ENCODE measurements at places on chromosomes 4 and X. TPM values are rescaled to one million over a fixed set of nuclear protein-coding genes. Genes with fewer than 3 reads are reported as not detected.

DNA sequence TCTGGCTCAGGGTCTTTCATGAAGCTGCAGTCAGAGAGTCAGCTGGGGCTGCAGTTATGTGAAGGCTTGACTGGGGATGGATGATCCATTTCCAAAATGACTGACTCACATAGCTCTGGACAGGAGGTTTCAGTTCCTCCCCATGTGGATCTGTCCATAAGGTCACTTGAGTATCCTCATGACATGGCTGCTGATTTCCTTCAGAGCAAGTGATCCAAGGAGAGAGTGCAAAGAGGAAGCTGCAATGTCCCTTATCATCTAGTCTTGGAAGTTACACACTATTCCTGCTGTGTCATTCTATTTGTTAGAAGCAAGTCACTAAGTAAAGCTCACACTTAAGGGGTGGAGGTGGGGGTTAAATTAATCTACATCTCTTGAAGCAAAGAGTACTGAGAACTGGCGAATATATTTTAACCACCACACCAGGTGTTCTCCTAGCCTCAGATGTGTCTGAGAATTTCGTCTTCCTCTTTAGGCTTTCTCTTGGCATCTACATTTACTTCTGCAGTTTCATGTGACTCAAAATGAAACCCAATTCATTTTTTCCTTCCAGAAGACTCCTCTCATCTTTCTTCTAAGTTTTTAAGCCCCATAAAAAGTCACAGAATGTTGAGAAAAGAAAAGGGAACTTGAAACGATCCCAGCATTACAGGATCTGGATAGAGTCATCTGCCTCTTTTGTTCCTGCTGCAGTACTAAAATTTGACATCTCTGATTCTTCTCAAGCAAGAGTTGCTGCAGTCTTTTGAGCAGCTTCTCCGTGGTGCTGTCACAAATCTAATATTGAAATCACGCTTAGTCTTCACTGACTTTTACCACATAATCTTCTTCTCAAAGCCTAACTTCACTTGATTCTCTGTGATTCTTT is 3.8 kb upstream of the GRPR start:
- no peak for DNase-seq

- DNase-seq, result no peak
These were observed 531.8 kb downstream of the GLUD2 start for GRCh38 chrX:121579016-121579760.

DNA sequence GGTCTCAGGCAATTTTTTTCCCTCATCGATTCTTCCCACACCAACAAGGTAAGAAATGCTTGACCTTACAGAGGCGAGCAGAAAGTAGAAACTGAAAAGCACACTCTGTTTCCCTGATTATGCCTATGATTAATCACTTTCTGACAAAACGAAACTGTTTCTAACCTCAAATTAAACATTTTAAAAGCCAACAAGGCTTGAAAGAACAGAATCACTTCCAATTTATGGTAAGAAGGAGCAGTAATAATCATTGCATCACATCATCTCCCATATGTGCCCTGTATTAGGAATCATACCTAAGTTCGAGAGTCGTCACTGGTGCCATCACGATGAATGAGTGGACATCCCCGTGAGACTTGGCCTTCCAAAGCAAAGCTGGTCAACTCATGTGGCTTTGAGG is 12.5 kb upstream of the CXCL13 start:
- no peak for DNase-seq

GRCh38 chr4:55618546-55619143 is 17.5 kb downstream of the NMU start:
- no peak for DNase-seq

GRCh38 chrX:133415276-133416105 is at the start of gene GPC4:
TSS of gene GPC4 (minus strand) at chrX:133415489. CDS start at chrX:133414965, 524 bp downstream.
- DNase-seq, result peak; percentile 67

GRCh38 chr4:110108960-110109359 is 89.5 kb downstream of the ELOVL6 start:
- no peak for DNase-seq

- no peak for DNase-seq
These were observed 942 bp upstream of the APLN start for GRCh38 chrX:129655547-129656249.

DNA sequence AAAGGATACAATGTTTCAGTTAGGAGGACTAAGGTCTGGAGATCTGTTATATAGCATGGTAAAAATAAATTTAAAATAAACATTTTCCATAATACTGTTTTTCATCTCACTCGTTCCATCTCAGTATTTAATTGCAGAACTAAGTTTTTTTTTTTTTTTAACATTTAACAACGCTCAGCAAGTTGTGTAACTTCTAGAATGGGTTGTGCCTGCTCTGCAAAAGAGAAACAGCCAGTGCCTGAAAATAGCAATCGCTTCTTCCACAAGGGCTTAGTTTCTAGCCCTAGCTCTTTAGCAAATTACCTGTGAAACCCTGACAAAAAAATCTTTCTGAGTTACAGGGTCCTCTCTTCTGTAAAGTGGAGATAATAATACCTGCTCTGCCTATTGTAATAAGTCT is 41.9 kb downstream of the CNGA1 start:
- peak; percentile 3 for DNase-seq

DNA sequence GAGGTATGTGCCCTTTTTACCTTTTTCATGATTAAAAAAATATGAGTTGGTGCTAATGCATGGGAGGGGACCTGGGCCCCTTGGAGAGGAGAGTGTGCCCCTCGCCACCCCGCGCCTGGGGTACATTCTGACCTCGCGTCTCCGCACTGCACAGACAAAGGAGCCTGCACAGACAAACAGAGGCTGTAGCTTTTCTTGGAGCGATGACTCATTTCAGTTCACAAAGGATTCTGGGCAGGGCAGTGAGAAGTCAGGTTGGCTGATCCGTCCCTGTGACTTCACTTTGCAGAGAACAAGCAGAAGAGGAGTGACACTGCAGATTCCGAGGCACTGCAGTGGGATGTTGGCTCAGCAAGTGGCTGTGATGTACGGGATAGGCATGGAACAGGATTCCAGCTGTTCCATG is 82.9 kb downstream of the STOX2 start:
- DNase-seq, result peak; percentile 87

DNA sequence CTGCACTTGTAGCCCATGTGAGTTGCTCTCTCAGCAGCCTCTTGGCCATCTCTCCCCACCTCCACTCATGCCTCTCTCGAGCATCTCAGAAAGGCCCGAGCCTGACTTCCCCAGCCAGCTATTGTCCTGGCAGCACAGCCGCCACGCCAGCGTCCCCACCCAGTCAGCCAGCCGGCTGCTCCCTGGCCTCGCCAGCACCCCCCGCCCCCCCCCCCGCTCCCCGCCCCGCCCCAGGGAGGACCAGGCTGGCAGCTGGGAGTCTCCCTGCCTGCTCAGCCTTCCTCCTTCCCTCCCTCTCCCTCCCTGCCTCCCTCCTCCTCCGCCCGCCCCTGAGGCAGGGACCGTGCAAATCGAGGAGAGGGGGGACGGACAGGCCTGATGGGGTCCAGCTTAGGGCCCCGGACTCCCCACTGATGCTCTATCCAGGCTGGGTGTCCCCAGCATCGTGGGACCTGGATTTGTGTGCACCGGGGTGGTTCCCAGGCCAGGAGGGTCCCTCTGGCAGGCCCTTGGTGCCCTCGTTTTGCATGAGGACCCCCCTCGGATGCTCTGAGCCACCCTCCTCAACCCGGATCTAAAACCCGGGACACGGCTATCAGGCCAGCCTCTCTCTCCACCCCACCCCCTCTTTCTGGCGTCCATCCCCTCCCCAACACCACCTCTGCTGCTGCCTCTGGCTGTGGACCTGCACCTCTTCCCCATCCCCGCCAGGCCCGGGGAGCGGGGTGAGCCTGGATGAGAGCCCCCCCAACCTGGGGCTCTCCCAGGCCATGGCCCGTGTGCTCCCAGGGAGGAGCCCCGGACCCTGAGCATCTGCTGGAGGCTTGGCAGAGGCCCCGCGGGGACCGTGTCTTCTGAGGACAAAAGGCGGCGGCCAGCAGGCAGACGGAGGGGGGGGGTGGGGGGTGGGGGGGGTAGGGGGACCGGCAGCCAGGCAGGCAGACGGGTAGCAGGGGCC is at the start of gene GPR173:
TSS of gene GPR173 (plus strand) at position 621 of the 958 bp plus-strand sequence. CDS start 27,833 bp downstream, outside the sequence.
- DNase-seq, result peak; percentile 91

- DNase-seq, result no peak
These were observed 6.4 kb downstream of the NR3C2 start for GRCh38 chr4:148435654-148436406.

- DNase-seq, result no peak
These were observed 35.1 kb downstream of the GEMIN8 start for GRCh38 chrX:13994536-13995080.

DNA sequence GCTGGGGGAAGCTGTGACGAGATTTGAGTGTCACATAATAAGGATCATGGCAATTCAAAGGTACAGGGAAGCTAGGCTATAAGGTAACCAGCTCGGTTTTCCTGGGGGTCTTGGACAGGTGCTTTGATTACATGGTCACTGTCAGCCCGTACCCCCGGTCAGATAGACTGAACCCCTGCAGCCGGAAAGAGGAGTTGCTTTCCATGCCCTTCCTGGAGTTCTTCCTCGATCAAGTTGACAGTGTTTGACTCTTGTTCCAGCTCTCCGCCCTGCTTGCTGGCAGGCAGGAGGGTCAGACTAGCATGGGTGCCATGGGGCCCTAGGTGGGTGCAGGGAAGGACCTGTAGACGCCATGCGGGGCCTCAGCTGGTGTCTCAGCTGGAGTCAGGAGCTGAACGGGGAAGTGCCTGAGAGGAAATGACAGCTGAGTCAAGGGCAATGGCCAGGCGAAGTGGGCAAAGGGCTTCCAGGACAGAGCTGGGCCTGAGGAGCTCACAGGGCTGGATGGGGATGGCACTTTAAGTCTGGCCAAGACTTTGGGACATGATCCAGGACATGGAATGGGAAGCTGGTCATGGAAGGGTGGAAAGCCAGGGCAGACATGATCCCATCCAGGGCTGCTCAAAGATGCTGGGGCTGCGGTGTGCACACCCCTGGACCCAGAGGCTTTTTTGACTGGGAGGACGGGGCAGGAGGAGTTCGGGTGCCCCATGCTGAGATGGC is 1.6 kb downstream of the TMEM187 start:
- no peak for DNase-seq

DNA sequence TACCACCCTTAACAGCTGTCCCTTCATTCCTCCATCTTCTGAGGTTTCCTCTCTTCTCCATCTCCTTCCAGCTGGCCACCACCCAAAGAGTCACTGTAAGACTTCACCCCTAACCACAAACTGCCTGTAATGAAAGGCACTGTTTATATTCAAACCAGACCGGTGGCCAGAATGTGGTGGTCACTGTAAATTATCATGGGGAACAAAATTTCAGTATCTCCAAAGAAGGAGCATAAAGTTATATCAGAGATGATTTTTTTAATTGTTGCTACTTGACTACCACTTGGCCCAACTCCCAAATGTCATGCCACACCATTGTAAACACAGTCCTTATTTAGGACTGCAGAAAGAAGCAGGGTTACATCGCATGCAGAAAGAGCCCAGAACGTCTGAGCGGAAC is 44.8 kb downstream of the SMARCA1 start:
- peak; percentile 5 for DNase-seq

DNA sequence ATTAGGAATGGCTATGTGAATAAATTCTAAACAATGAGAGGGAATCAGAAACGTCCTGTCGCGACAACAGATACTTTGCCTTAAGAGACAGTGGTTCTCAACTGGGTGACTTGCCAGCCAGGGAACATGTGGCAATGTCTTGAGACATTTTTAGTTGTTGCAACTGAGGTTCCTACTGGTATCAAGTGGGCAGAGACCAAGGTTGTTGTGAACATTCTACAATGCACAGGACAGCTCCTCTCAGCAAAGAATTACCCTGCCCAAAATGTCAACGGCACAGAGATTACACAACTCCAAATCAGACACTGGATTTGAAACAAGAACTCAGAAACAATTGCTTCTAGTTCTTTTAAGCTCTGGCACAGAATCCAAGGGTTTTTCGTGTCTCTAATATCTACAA is 128.6 kb downstream of the ARHGAP6 start:
- no peak for DNase-seq

- peak; percentile 82 for DNase-seq
These were observed 28.5 kb downstream of the PJA1 start for GRCh38 chrX:69136546-69137331.

DNA sequence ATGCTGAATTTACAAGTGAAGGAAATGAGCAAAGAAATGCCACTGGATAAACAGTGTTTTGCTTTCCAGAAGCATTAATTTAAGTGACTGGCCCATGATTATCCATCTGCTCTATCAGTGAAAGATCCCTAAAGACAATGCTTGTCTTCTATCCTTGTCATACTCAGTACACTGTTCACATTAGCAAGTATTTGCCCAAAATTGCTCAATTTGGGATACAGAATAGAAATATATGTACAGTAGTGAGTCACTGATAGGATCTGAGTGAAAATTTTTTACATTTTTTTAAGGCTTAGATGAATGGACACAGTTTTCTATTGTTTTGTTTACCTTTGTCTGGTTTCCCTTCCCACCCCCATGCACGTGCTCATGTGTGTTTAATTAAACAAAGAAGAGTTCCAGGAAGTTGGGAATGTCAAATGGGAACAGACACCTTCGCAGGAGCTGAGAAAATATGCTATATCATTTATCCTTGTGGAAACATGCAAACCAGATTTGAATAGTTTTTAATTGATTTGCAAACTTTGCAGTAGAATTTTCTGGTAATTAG is 656.3 kb downstream of the RPA4 start:
- DNase-seq, result no peak

GRCh38 chr4:138078751-138079520 is 163.2 kb downstream of the SLC7A11 start:
- DNase-seq, result no peak

GRCh38 chrX:91079342-91080114 is 355.1 kb upstream of the PABPC5 start:
- peak; percentile 6 for DNase-seq

GRCh38 chrX:14554131-14554715 is 24.9 kb downstream of the GLRA2 start:
- DNase-seq, result no peak

GRCh38 chr4:118869808-118870342 is 18.8 kb upstream of the SYNPO2 start:
- peak; percentile 77 for DNase-seq

- no peak for DNase-seq
These were observed 519.1 kb downstream of the IQCM start for GRCh38 chr4:149296503-149296902.

GRCh38 chr4:73450398-73451004 is 14.5 kb downstream of the AFP start:
- no peak for DNase-seq

GRCh38 chrX:131752493-131753198 is 208.8 kb downstream of the OR13H1 start:
- peak; percentile 94 for DNase-seq

The ZNF185 gene
- 23.0 TPM for polyA plus RNA-seq

The CCSER1 gene
- polyA plus RNA-seq, result 0.40 TPM

The ALAS2 gene
- polyA plus RNA-seq, result 27.1 TPM

The RAB41 gene
- 0.30 TPM for polyA plus RNA-seq

The PHF8 gene
- 15.4 TPM for polyA plus RNA-seq

The SMAD1 gene
- polyA plus RNA-seq, result 61.2 TPM

The TMEM154 gene
- polyA plus RNA-seq, result 1.4 TPM
